ENCODE measurements at places on chromosomes 16 and 17.

GRCh38 chr16:23288726-23289512 is 13.2 kb upstream of the SCNN1B start:
- DNase-seq = no peak

GRCh38 chr16:64540434-64540833 is 581.4 kb downstream of the CDH11 start:
- no peak for DNase-seq

- no peak for DNase-seq
Measured at GRCh38 chr17:784143-784542, 2.0 kb downstream of the MRM3 start.

DNA sequence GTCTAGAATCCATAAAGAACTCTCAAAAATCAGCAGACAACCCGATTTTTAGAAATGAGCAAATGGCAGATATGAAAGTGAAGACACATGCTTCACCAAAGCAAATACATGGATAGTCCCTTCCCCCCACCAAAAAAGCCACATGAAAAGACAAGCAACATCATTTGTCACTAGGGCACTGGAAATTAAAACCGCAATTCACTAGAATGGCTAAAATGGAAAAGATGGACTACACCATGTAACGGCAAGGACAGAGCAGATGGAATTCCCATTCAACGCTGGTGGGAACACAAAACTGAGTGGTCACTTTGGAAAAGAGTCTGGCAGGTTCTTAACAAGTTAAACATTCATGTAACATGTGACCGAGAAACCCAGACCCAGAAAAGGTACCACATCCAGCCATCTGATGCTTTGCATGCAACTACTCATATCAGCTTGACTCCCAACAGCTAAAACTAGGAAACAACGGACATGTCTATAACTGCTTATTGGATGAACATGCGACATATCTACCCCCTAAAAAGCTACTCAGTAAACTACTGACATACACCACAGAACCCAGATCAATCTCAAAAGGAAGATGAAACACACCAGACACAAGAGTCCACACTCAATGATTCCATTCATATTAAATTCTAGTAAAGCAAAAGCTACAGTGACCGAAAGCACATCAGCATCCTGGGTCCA is 132.6 kb downstream of the ZNF778 start:
- DNase-seq = no peak

GRCh38 chr16:28821874-28822519 is 802 bp upstream of the ATXN2L start:
- no peak for DNase-seq

- no peak for DNase-seq
Measured at GRCh38 chr16:31466381-31466841, 5.5 kb upstream of the TGFB1I1 start.

- no peak for DNase-seq
Measured at GRCh38 chr16:70738083-70738977, 52.5 kb upstream of the MTSS2 start.
